ENCODE measurements at places on chromosomes 6 and 20.

GRCh38 chr20:46995561-46996142, 101.0 kb downstream of the EYA2 start:
- no peak for DNase-seq

- DNase-seq, result no peak
Observed at GRCh38 chr6:169745405-169745804, 6.0 kb downstream of the DYNLT2 start.

DNA sequence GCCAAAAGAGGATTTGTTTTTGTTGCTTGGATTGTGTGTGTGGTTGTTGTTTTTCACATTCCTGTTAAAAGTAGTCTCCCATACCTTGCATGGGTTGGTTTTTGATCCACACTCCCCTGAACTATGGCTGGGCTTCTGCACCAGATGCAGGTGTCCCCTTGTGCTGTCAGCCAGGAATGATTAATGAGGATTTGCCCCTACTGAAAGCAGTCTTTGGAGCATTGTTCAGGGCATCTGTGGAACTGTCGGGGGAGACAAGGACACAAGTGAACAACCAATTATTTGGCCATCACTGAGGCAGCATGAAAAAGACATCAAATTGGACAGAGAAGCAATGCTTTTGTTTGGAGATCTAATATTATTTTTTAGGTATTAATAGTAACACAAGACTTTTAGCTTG, 373.2 kb upstream of the MMS22L start:
- no peak for DNase-seq

DNA sequence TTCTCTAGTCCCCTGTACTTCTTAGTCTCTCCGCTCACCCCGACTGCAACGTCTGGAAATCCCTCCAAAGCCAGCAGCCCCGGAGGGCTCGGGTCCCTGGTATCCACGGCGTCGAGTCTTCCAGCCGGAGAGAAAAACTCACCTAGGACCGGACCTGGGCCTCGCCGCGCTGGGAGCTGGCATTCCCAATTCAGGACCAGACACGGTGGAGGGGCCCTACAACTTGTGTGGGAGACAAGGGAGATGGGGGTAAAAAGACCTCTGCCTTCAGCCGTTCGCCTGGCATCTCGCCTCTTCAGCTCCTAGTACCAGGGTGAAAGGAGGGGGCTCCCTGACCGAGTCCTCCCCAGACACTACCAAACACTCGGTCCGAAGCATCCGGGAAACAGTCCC, 64.3 kb downstream of the GPX5 start:
- no peak for DNase-seq

GRCh38 chr6:170471491-170471890, 81.6 kb downstream of the PSMB1 start:
- no peak for DNase-seq

GRCh38 chr6:130913120-130913519, 85.9 kb downstream of the SMLR1 start:
- peak; percentile 26 for DNase-seq

GRCh38 chr6:90135667-90136066, 161.0 kb downstream of the BACH2 start:
- DNase-seq, result no peak

- DNase-seq, result no peak
Observed at GRCh38 chr20:8388141-8388540, 256.1 kb downstream of the PLCB1 start.

DNA sequence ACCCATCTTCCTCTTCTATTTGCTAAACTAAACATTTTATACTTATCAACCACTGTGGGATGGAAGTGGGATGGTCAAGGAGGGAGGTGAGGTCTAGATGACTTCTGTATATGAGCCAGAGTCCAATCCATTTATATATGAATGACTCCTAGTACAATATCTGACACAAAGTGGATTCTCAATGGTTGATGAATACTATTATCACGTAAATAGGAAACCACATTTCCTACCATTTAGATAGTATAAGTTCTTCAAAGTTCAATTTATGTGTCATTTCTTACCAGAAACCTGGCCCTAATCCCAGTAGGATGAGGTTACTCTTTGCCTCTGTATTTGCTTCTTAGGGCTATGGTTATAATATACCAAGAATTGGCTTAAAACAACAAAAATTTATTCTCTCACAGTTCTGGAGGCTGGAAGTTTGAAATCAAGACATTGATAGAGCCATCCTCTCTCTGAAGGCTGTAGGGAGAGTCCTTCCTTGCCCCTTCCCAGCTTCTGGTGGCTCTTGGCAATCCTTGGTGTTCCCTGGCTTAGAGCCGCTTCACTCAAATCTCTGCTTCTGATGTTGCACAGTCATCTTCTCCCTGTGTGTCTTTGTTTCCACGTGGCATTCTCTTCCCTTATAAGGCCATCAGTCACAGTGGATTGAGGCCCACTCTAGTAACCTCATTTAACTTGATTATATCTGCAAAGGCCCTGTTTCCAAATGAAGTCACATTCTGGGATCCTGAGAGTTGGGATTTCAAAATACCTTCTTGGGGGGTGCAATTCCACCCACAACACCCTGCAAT, 41.0 kb upstream of the RAB23 start:
- DNase-seq, result no peak

- DNase-seq, result no peak
Observed at GRCh38 chr6:232982-233640, 59.2 kb upstream of the DUSP22 start.

DNA sequence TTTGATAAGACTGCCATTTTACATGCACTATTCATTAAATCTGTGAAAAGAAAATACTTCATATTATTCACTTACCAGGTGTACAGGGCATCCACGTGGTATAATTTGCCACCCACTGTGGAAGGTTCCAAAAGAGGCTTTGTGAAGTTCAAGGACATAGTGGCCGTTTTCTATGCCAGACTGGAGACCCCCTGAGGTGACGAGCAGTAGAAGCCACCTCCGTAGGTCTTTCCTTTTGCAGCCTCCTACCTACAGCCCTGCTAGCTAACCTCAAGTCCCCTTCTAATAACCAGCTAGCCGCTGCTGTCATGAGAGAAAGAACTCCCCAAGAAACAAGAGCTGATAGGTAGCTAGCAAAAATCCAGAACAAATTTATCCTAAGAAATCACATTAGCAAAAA, 110.5 kb downstream of the ARHGAP18 start:
- DNase-seq, result no peak

DNA sequence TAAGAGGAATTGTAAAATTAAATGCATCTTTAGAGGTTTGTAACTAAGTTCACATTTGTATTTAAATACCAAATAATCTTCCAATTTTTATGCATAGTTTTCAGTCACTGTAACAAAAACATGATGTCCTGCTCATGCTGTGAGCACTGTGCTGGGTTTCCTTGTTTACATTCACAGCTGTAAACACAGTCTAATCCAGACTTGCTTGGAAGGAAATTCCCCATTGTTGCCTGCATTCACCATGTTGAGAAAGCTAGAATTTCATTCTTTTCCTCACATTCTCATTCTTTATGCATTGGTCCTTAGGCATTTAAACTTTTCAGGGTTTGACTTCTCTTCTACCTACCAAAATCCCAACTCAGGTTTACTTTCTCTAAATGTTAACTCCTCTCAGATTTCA, 242.0 kb upstream of the TBX18 start:
- no peak for DNase-seq

DNA sequence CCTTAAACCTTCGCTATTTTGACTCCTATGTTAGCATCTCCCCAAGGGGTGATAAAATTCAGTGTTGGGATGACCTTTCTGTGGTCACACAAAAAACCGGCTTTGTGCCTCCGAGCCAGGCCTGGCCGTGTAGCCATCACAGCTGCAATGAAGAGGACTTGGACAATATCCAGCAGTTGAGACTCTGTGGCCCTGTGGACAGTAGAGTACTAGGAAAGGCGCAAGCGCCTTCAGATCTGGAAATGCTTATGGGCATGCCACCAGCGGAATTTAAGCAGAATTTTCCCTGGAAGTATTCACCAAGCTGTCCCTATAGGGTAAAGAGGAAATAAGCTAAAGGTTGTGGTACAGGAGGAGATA, 63.3 kb upstream of the SLC2A12 start:
- no peak for DNase-seq

DNA sequence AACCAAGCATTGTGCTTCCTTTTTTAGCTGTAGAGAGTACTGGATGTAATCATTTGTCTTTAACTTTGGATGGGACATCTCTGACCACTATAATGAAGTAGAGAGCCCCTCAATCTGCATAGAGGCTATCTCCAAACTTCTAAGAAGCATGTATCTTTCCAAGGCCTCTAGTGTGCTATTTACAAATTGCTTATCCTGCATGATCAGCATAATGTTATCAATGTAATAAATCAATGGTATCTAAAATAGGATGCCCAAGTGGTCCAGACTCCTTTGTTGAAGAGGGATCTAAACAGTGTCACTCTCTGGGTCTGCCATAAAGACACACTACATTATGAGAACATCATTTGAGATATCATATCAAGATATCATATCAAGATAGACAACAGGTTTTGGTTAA, 6.7 kb downstream of the TAAR9 start:
- no peak for DNase-seq

DNA sequence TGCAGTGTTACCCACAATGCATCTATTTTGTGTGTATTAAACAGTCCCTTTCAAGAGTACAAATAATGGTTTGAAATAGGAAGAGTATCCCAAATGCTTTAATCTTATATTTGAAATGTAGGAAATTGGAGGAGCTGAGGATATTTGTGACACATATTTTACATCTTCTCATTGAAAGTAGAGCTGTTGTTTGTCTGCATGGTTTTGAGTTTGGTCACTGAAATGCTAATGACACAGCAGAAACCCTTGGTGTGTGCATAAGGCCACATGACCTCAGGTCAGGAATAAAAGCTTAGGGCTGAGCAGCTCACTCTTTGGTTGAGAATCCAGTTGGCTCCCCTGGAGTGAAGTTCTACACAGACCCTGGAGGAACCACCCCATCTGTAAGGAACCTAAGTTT, 49.8 kb downstream of the TPD52L1 start:
- DNase-seq, result no peak

DNA sequence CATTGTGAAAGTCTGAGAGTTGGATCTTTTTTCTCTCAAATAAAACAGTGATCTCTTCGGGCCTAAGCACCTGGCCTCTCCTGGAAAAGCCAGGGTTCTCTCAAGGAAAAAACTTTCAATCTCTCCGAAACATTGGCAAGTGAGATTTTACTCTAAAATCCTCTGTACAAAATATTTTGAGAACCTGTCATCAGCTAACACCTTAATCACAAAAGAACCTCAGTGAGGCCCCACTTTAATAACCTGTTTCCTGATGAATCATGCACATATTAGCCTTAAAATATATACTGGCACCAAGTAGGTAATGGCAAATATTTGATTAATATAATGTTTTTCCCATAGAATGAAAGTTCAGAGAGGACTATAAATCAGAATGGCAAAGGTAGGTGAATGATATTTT, 177.9 kb downstream of the FRK start:
- DNase-seq, result no peak

GRCh38 chr20:31484001-31484400, 8.9 kb downstream of the REM1 start:
- DNase-seq, result peak; percentile 56

GRCh38 chr20:31914170-31914569, 37.7 kb downstream of the PDRG1 start:
- no peak for DNase-seq

GRCh38 chr20:19397666-19398065, 185.2 kb downstream of the SLC24A3 start:
- no peak for DNase-seq

DNA sequence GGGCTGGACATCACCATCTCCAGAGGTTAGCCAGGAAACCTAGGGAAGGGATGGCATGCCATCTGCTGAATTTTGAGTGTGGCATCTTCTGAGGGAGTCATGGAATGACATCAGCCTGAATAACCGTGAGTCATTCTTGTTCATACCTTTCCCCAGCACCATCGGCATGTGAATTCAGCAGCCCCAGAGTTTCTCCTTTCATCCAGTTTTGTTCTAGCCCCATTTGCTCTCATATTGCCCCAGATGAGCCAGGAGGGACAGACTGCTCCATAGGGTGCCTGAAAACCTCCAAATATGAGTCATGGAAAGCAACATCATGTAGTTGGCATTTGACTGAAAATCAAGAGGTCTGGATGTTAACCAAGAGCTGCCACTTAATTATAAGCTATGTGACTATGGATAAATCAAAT, 219.2 kb upstream of the SGK1 start:
- no peak for DNase-seq

GRCh38 chr6:56538851-56539250, 103.8 kb downstream of the DST start:
- no peak for DNase-seq

GRCh38 chr6:43725643-43726580, 38.3 kb upstream of the MRPS18A start:
- no peak for DNase-seq

GRCh38 chr6:100988391-100988984, 107.4 kb upstream of the ASCC3 start:
- no peak for DNase-seq

DNA sequence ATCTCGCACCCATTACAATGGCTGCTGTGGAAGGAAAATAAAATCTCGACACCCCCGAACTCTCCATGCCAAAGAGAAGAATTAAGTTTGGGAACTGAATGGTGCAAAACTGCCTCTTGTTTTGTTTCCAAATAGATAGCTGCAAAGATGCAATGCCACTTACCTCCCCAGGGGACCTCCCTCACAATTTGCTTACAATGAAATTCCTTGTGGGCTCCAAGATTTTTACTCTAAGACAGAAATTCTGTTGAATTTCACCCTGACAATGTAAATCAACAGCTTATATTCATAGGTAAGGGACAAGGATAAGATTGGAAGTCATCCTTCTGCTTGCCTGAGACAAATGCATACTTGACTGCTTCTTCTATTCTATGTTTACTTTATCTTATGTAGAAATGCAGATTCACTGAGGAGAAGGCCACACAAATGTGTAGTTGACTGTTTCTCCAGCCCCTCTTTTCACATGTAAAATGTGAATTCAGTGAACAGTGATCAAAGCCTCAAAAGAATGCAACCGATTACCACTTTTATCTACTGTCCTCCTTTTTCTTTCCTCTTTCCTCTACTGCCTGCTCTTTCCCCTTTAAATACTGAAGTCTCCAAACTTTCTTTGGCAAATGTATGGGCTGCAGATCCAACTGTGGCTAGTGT, 36.6 kb downstream of the ADGRF4 start:
- no peak for DNase-seq

DNA sequence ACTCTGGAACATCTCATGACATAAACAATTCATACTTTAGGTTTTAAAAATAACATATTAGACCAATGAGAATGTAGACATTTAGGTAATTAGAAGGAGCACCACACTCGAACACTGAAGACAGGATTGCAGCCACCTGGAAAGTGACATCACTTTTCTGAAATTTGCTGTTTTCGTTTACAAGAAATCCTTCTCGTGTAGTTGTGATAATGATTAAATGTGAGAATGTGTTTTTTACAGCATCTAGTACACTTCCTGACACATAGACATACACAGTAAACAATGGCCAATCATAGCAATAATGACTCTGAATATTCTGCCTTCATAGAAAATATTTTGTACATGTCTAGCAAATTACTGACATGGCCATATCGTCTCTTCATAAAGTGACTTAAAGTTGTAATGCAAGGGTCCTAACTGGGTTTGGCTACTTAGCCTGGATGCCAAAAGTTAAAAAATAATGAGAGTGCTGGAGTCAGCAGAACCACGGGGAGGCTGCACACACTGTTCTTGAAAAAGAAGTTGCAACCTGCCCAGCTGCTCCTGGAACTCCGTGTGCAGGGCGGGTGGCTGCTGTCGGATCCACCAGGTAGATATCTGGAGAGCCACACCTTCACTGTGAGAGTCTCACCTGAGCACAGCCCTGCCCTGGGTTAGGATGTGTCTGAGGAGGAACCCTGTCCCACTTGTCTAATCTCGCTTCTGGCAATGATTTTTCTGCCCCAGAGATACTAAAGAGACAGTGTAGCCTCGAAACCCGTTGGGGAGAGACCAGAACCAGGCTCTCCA, 212.9 kb downstream of the QKI start:
- no peak for DNase-seq

GRCh38 chr20:50026746-50027575, 44.2 kb downstream of the SNAI1 start:
- DNase-seq, result no peak
